ENCODE measurements at places on chromosomes 3 and 15.

DNA sequence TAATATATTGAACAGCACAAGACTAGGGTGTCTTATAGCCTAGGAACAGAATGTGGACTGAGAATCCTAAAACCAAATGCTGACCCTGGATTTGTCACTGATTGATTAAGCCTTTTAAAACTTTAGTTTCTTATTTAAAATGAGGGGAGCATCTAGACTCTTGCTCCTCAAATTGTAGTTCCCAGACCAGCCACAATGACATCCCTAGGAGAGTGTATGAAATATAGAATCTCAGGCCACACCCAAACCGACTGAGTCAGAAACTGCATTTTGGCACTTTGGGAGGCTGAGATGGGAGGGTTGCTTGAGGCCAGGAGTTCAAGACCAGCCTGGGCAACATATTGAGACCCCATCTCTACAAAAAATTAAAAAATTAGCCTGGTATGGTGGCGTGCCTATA, 287.8 kb upstream of the UMPS start:
- DNase-seq: no peak

GRCh38 chr15:92990031-92990430, 89.9 kb downstream of the CHD2 start:
- no peak for DNase-seq

DNA sequence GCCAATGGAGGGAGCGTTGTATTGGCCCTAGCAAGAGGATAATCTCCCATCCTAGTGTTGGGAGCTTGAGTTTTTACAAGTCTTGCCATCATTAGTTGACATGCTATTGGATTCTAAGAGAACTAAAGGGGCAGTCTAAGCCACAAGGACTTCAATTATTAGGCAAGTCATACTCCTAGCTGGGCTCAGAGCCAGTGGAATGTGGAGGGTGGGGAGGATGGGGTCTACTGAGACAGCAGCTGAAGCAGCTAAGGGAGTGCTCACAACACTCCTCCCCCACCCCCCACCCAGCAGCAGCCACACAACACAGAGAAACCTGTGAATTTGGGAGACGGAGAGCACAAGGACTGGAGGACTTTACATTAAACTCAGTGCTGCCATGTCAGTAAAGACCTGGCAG, 27.9 kb downstream of the FRG2C start:
- no peak for DNase-seq

GRCh38 chr3:60552581-60552980, 698.7 kb downstream of the FHIT start:
- no peak for DNase-seq

DNA sequence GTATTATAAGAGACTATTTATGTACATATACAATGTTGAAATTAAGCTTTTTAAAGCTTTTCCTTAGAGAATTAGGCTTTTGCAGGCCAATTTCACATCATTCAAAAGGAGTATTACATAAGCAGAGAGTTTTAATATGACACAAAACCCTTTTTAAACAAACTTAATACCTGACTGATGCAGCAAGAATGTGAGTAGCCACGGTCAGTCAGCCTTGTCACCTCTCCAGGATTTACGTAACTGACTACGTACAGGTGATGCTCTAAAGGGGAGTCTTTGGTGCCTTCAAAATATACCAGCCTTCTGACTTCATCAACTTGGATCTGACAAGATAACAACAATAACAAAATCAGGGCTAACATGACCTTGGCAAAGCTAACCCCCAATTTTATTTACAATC, 44.2 kb upstream of the IGDCC4 start:
- DNase-seq: no peak

- no peak for DNase-seq
Measured at GRCh38 chr3:51675201-51675611, 4.2 kb downstream of the TEX264 start.

DNA sequence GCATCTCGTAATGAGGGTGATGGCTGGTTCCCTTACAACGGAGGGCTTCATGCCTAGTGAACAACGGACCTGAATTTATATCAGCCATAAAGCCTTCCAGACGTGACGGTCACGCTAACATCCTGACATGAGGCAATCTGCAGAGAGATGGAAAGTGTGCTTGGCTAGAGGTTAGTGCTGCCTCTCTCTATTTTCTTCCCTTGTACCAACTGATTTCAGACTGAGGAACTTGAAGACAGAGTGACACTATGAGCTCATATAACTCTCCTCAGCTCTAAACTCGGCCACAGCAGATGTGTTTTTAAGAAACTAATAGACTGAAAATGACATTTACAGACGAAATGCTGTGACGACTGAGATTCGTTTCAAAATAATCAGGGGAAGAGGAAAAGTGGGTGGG, 122.4 kb downstream of the XXYLT1 start:
- no peak for DNase-seq

GRCh38 chr3:66490984-66491383, 9.8 kb downstream of the LRIG1 start:
- no peak for DNase-seq

- DNase-seq: no peak
Measured at GRCh38 chr3:195208631-195209030, 62.3 kb downstream of the XXYLT1 start.

GRCh38 chr15:57387564-57388076, 11.3 kb downstream of the CGNL1 start:
- peak; percentile 12 for DNase-seq

GRCh38 chr3:3101660-3102458, 8.3 kb downstream of the IL5RA start:
- DNase-seq: no peak

DNA sequence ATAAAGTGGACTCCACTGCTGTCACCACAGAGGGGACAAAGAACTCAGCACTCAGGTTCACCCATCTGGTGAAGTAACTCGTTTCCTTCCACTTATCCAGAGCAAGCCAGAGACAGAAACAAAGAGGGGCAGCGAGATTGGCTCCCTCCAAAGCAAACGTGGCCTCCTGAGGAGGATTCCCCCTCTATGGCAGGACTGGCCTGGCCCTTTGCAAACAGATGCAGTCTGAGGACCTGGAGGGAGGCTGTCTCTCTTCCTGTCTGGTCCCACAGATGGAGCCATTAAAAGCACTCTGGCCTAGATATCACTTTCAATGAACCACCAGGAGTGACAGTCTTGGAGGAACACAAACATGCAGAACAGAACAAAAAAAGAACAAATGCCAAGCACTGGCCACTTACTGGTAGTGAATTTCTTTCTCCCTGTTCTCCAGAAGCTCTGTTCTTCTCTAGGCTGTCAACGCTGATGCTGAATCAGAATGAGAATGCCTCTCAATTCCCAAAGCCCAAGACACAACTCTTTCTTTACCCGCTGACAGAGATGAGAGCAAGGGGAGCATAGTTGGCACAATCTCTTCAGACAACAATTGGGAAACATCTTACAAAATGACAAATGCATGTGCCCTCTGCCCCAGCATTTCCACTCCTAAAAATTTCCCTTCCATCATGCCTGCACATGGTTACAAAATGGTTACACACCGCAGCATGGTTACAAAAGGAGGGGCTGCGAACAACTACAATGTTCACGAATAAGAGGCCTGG, 14.3 kb downstream of the KLHL25 start:
- DNase-seq: no peak

GRCh38 chr15:66878761-66879160, 176.7 kb downstream of the SMAD6 start:
- DNase-seq: no peak

GRCh38 chr3:22360164-22360563, 609.2 kb upstream of the ZNF385D start:
- DNase-seq: no peak

GRCh38 chr3:42773409-42773751, 327 bp upstream of the CCDC13 start:
- no peak for DNase-seq

Data from midbrain (tissue), 1 donor.